Suppressor macrophage treated with lipopolysaccharide for 4 hours (primary cell): ENCODE measurements at places on chromosomes 11 and 22.

- DNase-seq, result no peak
Measured at GRCh38 chr11:20631519-20632168, 32.2 kb downstream of the SLC6A5 start.

DNA sequence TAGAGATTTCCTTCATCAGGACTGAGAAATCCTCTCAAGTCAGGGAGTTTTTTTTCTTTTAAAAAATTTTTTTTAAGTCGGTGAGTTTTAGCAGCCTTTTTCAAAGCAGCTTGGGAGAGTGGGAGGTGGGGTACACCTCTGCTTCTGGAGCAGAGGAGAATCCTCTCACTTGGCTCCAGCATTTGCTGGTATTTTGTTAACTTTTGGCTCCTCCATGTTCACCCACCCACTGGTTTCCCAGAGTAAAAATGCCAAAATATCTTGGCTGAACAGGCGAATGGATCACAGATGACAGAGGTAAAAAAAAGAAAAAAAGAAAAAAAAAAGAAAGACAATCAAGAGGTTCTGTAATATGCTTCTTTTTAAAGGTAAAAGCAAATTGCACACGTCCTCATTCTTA, 68.0 kb downstream of the GAB2 start:
- DNase-seq, result no peak

GRCh38 chr11:32333320-32333991, 101.9 kb downstream of the WT1 start:
- peak; percentile 59 for DNase-seq

DNA sequence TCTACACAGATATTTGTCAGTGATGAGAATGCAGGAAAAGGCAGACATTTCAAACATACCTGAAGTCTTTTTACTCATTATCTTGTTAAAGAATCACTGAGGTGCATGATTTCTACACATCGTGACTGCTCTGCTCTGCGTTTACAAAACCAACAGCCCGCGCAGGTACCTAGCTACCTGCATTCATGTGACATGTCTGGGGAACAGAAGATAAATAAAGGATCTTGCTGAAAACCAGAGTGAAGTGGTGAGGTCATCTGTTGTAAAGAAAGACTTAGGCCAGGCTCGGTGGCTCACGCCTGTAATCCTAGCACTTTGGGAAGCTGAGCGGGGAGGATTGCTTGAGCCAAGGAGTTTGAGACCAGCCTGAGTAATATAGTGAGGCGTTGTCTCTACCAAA, 15.7 kb downstream of the ASPHD2 start:
- DNase-seq, result no peak

DNA sequence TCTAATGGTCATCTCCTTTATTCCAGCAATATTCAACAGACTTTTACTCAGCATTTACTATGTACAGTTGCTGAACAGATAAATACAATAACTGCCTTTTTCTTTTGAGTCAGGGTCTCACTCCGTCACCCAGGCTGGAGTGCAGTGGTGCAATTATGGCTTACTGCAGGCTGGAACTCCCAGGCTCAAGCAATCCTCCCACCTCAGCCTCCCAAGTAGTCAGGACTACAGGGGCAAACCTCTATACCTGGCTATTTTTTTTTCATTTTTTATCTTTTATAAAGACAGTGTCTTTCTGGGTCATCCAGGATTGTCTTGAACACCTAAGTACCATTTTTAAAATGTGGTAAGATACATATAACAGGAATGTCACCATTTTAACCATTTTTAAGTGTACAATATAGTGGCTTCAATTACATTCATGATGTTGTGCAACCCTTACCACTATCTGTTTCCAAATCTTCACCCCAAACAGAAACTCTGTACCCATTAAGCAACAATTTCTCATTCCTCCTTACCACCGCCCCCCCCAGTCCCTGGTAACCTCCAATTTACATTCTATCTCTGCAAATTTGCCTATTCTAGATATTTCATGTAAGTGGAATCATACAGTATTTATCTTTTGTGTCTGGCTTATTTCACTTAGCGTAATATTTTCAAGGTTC, 67.8 kb downstream of the MIAT start:
- DNase-seq, result peak; percentile 10

- no peak for DNase-seq
Measured at GRCh38 chr11:58024601-58025091, 965 bp downstream of the OR9Q1 start.
